ENCODE measurements at places on chromosomes 4 and X.

DNA sequence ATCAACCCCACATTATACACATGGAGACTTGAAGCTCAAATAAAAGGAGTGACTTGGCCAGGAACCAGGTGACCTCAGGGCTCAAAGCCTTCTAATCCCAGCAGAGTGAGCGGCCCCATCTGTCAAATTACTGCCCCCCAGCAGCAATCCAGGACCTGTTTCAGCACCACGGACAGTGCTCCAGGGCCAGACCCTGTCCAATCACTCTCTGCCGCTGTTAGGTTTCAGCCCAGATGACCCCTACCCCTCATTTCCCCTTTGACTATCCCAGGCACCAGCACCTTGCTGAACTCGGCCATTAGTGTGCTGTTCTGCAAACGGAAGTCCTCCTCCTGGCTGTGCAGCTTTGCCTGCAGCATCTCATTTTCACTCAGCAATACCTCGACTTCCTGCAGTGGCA lies 5.1 kb downstream of the GRIPAP1 start:
- no peak for DNase-seq

DNA sequence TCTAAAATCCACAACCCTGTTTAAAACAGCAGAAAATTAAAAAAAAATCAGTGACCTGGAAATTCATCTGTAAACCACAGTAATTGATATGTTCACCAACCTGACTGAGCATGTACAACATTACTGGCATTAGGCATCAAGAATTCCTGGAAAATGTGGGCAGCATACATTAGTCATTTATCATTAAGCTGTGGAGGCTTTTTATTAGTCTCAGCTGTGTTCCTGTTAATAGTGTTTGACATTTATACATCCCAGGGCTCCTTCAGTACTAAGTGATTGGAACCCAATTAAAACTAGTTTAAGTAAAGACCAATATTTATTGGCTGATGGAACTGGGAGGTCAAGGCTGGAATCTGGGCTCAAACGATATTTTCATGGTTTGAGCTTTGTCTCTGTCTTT lies 227.3 kb upstream of the GIMD1 start:
- DNase-seq: no peak

GRCh38 chrX:64975989-64976672 lies at the start of gene ZC4H2:
TSS of gene ZC4H2 (minus strand) at chrX:64976450. CDS start at chrX:64976377, 73 bp downstream.
- peak; percentile 37 for DNase-seq

DNA sequence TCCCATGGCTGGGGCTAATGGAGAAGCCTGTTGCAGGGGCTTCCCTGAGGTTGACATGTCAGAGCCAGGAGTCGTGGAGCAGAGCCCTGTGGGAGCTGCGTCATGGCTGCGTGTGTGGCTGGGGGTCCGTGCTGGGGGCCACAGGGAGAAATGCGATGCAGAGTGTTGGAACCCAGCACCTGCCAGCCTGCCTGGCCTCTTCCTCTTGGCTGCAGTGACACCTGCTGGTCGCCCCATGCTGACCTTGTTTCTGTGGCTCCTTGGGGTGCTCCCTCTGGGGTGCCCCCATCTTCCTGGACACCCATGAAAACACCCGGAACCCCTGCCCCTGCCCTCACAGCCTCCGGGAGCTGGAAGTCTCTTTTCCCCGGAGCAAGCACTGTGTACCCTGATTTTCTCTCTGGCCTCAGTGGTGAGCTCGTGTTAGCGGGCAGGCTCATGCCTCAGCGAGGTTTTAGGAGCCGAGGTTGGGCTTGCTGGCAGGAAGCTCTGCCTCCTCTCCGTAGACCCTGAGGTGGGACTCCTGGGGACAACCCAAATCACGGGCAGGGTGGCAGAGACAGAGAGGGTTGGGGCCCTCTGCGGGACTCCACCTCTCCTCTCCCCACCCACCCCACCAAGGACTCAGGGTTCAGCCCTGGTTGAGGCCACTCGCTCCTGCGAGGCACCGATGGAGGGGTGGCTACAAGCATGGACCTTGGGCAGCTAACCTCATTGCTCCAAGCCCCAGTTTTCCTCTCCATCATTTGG lies 103.7 kb downstream of the SORCS2 start:
- peak; percentile 38 for DNase-seq

GRCh38 chr4:6992728-6993677 lies 50.2 kb upstream of the TADA2B start:
- DNase-seq: no peak

DNA sequence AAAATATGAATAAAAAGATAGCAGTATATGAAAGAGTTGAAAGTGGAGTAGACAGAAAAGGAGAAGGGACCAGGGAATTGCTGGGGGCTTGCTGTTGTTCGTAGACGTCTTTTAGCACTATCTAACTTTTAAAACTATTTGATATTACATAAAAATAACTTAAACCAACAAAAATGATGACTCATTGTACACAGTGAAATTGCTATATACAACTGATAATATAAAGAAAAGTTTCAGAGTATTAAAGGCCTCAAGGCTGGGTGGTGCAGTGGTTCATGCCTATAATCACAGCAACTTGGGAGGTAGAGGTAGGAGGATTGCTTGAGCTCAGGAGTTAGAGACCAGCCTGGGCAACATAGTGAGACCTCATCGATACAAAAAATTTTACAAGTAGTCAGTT lies 5.2 kb downstream of the TRPC3 start:
- DNase-seq: no peak

- DNase-seq: no peak
These were observed 114.6 kb upstream of the GRID2 start for GRCh38 chr4:92189146-92189545.

GRCh38 chr4:127304356-127304755 lies 328.4 kb upstream of the INTU start:
- DNase-seq: no peak
